Retina (tissue), 1 donor: ENCODE measurements at places on chromosomes 6 and 20.

DNA sequence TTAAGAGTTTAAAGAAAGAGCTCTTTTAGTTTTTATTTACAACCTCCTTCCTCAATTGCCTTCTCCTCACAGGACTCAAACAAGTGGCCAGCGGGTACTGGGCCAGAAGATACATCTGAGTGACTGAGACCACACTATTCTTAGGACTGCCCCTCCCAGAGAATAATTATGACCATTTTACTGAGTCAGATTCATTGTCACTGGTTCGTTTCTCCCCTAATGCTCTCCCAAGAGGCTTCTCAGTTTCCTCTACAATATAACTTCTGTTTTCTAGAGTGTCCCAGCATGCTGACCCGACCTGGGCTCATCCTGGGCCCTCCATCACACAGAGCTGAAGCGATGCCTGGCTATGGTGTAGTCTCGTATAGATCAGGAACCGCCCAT lies 279.9 kb downstream of the CD83 start:
- no peak for DNase-seq

DNA sequence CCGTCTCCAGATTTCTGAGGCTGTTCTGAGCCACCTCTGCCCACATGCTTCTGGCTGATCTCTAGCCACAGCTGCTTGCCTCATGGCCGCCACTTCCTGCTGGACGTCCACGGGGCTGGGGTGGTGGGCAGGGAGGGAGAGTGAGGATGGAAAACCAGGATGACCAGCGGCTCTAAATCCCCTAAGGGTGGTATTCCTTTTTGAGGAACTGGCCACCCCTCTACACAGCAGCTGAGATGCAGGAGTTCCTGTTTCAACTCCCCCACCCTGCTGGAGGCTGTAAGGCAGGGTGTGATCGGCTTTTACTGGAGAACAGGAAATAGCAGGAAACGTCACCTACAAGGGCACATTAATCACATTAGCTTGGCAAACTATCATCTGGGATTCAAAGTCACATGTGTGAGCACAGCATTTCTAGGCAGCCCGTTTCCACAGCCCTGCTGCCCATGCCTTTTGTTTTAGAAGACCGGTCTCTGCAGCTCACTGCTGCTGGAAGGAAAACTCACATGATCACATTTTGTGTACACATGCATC lies 181.6 kb upstream of the ECI2 start:
- DNase-seq = peak; percentile 29

DNA sequence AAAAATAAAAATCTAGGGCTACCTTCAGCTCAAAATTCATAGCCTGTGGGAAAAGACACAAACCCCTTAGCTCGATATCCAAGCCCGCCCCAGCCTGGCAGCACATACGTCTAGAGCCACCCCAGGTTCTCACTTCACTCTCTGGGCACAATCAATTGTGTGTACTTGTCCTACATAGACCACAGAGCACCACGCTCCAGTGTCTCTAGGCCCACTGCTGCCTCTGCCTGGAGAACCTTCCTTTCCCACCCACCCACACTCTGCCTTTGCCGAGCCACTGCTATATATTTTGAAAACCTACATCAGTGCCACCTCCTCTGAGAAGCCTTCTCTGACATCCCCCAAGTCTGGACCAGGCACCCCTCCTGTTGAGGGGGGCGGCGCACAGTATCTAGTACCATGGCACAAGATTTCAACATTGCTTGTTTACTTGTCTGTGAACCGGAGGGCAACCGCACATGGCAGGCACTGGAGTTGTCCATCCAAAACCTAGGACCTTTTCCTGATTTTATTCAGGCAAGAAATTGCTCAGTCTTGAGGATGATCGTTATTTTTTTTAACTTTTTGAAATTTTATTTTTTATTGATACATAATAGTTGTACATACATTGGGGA lies 141.5 kb downstream of the UNC5CL start:
- DNase-seq = no peak

DNA sequence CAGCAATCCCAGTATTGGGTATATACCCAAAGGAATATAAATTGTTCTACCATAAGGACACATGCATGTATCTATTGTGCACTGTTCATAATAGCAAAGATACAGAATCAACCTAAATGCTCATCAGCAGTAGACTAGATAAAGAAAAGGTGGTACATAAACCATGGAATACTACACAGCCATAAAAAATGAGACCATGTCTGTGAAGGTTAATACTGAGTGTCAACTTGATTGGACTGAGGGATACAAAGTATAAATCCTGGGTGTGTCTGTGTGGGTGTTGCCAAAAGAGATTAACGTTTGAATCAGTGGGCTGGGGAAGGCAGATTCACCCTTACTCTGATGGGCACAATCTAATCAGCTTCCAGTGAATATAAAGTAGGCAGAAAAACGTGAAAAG lies 86.9 kb downstream of the MAN1A1 start:
- DNase-seq = no peak

GRCh38 chr6:33759887-33760629 lies 13.4 kb upstream of the IP6K3 start:
- no peak for DNase-seq

DNA sequence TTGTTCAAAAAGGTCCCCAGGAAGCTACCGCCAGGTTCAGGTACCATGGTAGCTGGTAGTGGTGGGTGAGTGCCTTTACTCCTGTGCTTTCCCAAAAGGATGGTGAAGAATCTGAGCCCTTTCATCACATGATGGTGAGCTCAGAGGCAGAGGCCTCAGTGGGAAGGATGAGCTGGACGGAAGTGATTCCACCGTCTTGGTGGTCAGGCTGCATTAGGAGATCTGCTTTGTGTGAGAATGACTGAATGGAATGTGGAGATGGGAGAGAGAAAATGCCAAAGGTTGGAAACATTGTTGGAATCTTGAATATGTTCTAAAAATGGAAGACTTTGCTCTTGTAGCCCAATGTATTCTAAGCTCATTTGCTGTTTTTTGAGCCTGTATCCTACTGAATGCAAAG lies 108.1 kb upstream of the SCP2D1 start:
- DNase-seq = no peak
